ENCODE measurements at places on chromosomes 5 and 9.

DNA sequence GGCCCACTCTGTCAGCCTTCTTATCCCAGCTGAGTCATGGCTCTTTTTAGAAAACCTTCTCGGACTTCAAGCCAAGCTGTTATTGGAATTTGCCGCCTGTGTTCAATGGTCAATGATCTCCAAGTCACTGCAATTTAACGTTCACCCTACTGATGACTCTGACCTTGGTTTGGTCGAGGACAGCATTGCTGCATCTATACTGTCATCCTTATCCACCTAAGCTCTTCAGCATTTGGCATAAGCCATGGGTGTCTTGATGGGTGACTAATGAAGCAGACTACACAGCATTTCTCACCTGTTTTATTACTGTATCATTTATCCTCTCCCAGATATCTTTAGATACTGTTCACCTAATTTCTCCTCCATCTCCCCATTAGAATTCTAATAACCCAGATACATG, 5.6 kb upstream of the HSPB3 start:
- DNase-seq, result no peak

GRCh38 chr5:45696206-45696836, at the start of gene HCN1:
TSS of gene HCN1 (minus strand) at chr5:45696380.
- peak; percentile 6 for DNase-seq

DNA sequence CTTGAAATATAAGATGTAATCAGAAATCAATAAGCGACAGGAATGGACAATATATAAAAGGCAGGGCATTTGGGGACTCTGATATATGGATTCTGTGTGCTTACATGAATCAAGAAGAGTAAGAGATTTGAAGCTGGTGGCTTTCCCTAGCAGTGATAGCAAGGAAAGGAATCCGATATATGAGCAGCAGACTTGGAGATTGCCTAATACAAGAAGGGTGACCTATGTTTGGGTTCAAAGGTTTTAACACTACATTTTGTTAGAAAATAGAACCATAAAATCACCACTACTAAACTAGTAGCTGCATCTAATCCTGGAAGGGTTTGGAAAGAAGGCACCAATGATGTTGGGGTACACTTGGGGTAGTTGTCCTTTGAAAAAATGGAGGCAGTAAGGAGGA, 2.4 kb upstream of the OR1L3 start:
- DNase-seq, result no peak

DNA sequence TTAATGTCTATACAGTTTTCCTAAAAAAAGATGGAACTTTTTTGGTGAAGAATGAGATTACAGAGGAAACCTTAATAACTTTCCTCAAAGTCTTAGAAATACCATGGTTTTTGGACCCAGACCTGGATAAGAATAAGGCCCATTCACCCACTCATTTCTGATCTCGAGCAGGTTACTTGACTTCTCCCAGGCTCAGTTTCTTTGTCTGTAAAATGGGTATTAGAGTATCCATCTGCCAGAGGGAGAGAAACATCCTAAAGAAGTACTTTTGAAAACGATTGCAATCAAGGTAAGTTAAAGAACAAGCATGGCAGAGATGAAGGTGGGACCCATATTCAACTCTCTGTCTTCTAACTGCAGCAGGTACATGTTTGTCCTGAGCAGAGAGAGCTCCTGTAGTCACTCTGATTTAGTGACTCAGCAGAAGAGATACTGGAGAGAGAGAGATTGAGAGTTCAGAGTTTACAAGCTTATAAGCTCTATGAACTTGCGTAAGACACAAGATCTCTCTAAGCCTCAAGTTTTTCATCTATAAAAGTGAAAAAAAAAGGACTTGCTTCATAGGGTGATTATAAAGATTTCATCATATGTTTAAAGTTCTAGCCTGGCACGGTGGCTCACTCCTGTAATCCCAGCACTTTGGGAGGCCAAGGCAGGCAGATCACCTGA, 379.4 kb upstream of the SGCD start:
- DNase-seq, result no peak

DNA sequence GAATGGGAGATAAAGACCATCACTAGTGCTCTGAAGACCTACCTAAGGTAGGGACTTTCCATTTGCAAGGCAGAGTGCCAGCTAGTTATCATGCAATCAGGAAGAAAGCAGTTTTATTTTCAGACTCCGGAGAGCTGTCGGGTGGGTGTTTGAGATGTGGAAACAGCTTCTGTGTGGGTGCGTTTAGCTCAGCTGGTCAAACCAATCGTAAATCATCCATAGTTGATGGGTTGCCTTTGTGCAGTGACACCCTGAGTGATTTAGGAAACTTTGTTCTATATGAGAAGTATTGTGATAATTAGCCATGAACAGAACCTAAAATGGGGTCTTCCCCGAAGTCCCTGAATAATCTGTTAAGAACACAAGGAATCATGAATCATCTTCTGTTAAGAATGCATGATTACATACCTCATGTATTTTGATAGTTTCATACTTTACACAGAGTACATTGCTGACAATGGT, 284.3 kb downstream of the ARHGAP26 start:
- no peak for DNase-seq

GRCh38 chr5:149807176-149807575, 77.1 kb downstream of the PPARGC1B start:
- DNase-seq, result no peak

- no peak for DNase-seq
Measured at GRCh38 chr9:124470306-124470705, 20.1 kb downstream of the ADGRD2 start.

- DNase-seq, result peak; percentile 69
Measured at GRCh38 chr9:133147412-133148198, 16.1 kb downstream of the GBGT1 start.

GRCh38 chr5:150262502-150262901, 27.1 kb downstream of the CAMK2A start:
- DNase-seq, result no peak

GRCh38 chr5:102718819-102719218, 36.3 kb upstream of the PAM start:
- no peak for DNase-seq

GRCh38 chr5:58245476-58245840, 214.4 kb downstream of the PLK2 start:
- DNase-seq, result peak; percentile 71

- peak; percentile 30 for DNase-seq
Measured at GRCh38 chr9:133463234-133463863, 3.6 kb downstream of the CACFD1 start.

- no peak for DNase-seq
Measured at GRCh38 chr9:137316012-137316981, 14.2 kb upstream of the NRARP start.

- DNase-seq, result no peak
Measured at GRCh38 chr9:93859431-93860215, 95.5 kb downstream of the BARX1 start.

- no peak for DNase-seq
Measured at GRCh38 chr5:54547711-54548250, 30.2 kb downstream of the SNX18 start.

DNA sequence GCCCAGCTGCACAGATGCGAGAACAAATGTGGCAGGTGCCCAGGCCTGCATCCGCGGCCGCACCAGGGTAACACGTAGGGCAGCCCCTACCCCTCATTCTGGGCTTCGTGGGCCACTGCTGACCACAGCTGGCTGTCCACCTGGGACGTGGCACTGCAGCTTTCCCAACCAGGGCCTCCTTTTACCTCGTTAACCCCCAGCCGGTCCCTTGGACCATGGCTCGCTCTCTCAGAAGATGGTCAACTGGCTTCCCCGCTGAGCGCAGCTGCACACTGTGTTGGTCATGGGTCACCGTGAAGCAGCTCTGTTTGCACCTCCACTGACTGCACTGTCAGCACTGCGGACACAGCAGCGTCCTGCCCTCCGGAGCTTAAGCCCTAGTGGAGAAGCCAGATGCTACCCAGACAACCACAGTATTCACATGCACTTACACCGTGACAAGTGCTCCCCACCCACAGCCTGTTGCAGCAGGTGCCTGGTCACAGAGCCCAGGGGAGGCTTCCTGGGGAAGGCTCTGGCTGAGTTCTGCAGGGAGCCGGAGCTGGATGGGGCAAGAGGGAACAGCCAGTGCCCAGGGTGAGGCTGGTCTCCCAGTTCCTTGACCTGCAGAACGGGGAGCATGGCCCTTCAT, 10.5 kb upstream of the PLEKHG4B start:
- DNase-seq, result no peak

GRCh38 chr9:133659516-133659915, 23.4 kb downstream of the DBH start:
- DNase-seq, result no peak

All from COR-L47 (cell line).